IMR-90 (cell line): ENCODE measurements at places on chromosomes 13 and 19.

- no peak for DNase-seq
Observed at GRCh38 chr19:38809592-38810252, 3.0 kb downstream of the LGALS4 start.

GRCh38 chr19:39554701-39555311, 14.8 kb upstream of the EID2 start:
- no peak for DNase-seq

GRCh38 chr19:17659996-17660395, 28.2 kb downstream of the UNC13A start:
- DNase-seq = no peak

GRCh38 chr13:77184455-77184854, 142.4 kb downstream of the MYCBP2 start:
- no peak for DNase-seq

GRCh38 chr19:36081894-36082293, 27.2 kb downstream of the WDR62 start:
- DNase-seq = no peak

GRCh38 chr13:22198001-22198400, 527.1 kb downstream of the FGF9 start:
- no peak for DNase-seq

- peak; percentile 35 for DNase-seq
Observed at GRCh38 chr19:33214596-33214995, 11.1 kb downstream of the SLC7A10 start.

GRCh38 chr13:112772539-112772909, 82.7 kb downstream of the ATP11A start:
- DNase-seq = no peak

- no peak for DNase-seq
Observed at GRCh38 chr19:27894906-27895754, 1317.8 kb downstream of the UQCRFS1 start.

DNA sequence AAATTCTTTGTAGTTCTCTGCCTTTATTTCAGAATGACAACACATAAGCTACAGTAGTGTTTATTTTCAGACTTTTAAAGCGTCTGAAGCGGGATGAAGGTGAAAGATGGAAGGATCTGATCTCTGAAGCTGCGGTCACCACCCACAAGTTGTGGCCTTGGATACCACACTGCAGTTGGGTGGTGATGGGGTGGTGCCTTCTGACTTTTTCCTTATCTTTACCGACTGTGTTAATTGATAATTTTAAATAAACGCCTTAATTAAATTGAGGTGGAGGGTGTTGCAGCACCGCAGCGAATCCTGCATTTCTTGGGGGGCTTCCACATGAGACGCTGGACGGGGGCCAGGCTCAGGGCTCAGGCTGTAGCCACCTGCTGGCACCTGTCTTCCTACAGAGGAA, 1.3 kb downstream of the TFDP1 start:
- no peak for DNase-seq

DNA sequence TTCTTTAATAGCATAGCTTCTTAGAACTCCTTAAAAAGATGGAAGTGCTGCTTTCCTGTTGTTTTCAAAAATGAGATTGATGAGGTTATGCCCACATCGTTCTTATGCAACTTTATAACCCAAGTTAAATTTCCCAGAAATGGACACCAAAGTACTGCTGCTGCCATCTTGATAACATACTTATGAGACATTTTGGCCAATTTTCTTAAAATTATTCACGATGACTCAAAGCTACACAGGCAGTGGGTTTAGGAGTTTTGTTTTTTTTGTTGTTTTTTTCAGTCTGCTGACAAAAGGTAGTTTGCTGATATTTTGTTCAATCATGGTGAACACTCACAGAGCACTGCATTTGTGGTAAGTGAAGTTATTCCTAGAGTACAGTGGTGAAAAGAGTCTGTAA, 54.9 kb upstream of the RFC3 start:
- no peak for DNase-seq

GRCh38 chr19:31383553-31383952, 34.3 kb upstream of the TSHZ3 start:
- no peak for DNase-seq

DNA sequence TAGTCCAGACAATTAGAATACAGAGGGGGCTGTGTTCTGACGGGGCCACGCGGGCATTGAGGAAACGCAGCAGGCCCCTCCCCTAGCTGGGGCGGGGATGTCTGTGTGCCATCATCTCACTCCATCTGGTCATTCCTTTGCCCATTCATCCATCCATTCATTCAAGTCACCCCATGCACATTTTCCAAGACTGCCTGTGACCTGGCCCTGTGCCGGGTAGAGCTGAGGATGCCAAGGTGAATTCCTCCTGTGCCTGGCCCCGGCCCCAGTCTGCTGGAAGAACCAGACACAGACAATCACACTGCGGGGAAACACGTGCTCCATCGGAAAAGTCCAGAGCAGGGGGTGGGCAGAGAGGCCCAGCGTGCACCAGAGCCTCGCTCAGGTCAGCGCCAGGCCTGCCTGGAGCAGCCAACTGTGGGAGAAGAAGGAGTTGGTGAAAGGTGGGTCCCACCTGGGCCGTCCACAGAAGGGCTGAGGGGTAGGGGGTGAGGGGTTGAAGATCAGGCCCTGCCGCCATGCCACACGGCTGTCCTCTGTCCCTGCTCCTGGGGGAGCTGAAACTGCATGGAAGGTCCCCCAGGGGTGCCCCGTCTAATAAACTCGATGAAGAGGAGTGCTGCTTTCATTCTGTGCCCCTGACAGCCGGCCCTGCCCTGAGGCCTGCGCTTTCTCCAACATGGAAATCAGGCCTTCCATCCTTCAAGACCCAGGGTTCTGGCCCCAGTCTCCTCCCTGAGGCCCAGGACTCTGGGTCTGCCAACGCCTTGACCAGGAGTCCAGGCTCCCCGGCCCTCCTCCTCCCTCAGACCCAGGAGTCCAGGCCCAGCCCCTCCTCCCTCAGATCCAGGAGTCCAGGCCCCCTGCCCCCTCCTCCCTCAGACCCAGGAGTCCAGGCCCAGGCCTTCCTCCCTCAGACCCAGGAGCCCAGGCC, 1.6 kb upstream of the CACNG6 start:
- DNase-seq = no peak

GRCh38 chr19:21202865-21203494, 61.1 kb downstream of the ZNF431 start:
- DNase-seq = peak; percentile 14

- DNase-seq = no peak
Observed at GRCh38 chr13:27250833-27251165, 559 bp upstream of the RPL21 start.

GRCh38 chr13:113275387-113275786, 21.7 kb upstream of the LAMP1 start:
- DNase-seq = peak; percentile 75

GRCh38 chr19:55667958-55668357, 7.1 kb upstream of the EPN1 start:
- DNase-seq = no peak

DNA sequence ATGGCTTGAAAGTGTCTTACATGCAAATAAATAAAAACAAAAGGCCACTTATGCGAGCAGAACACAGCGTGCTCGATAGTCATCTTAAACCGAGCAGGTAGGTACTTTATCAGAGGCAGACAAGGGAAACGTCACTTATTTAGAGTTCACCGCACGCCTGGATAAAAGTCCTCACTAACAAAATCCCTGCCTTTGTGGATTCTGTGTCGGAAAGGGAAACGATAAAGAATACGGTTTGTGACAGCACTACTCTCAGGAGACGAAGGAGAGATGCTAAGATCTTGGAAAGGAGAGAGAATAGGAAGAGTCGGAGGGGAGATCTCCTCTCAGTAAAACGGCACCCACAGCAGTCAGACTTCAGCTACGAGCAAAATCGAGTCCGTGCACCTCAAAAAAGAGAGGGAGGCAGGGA, 581 bp downstream of the RCBTB1 start:
- peak; percentile 6 for DNase-seq

DNA sequence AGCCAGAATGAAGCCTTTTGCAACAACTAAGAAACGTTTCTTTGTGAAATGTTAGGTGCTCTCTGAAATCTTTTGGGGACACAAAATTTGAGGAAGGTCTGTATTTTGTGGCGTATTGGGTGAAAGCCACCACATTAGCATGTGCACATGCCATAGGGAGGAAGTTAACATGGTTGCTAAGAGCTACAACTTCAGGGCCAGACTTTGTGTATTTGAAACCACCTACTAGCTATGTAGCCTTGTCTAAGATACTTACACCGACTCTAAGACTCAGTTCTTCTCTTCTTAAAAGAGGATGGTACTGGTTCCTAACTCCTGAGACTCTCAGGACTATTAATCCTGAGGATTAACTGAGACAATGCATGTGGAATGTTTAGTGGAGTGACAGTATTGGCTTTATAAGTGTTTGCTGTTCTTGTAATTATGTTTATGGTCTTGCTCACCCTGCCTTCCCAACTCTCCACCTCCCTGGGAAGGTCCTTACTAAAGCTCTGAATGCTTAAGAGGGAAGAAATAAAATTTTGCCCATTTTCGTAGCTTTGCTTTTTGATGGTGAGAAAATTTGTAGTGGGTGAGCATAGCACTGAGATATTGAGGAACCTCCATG, 15.5 kb downstream of the SERP2 start:
- DNase-seq = no peak

DNA sequence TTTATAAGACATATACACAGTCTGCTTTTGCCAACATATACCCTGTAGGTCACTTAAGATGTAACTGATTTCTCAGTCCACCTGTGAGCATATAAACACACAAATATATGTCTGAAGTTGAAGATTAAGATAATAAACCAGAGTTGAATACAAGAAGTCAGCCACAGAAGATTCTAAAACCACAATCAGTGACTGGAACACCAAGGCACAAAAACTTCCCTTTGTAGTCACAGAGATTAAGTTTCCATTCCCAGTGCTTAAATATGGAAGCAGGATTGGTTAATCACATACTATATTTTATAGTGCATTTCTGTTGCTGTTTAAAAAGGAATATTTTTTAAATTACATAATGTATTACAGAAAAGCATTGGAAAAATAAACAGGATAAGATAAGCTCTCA, 39.9 kb downstream of the MTMR6 start:
- no peak for DNase-seq

DNA sequence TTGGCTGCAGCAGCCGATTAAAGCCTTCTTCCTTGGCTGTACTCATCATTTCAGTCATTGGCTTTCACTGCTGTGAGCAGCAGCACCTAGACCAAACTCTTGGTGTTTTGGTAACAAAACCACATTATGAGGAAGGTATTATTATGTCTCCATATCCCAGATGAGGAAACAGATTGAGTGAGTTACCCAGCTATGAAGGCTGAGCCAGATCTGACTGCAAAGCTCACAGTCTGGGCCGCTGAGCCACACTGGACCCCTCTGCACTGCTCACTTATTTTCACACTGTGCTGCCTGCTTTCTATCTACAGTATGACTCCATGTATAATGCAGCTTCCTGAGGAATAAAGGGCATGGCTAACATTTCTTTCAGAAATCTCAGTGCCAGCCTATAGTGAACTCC, 24.5 kb downstream of the CRYL1 start:
- no peak for DNase-seq

DNA sequence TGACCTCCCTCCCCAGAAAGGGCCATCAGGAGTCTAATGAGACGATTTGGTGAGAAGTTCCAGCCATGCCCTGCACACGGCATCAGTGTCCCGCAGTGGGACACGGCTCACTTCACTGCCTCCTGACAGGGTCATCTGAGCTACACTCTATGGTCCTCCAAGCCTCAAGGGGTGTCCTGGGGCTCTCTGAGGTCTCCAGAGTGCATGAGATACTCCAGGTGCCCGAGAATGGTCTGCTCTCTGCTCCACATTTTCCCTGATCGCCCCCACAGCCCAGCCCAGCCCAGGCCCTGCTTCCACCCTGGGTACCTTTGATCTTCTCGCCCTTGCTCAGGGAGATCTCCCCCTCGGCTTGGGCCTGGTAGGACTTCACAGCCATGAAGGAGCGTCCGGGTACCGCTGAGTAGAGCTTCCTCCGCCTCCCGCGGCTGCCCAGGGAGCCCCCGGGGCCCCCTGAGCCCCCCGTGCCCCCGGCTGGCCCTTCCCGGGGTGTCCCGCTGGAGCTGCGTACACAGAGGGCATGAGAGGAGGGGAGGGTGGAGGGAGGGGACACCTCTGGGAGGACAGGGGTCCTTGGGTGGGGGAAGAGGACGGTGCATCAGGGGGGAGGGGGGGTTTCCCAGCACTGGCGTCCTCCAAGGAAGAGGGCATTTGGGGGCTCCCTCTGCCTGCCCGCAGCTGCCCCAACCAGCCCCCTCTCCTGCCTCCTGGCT, 17.3 kb downstream of the SHANK1 start:
- no peak for DNase-seq

GRCh38 chr13:43363156-43363953, 340.0 kb downstream of the DNAJC15 start:
- peak; percentile 40 for DNase-seq

- no peak for DNase-seq
Observed at GRCh38 chr13:98328511-98328910, 151.4 kb upstream of the RNF113B start.

DNA sequence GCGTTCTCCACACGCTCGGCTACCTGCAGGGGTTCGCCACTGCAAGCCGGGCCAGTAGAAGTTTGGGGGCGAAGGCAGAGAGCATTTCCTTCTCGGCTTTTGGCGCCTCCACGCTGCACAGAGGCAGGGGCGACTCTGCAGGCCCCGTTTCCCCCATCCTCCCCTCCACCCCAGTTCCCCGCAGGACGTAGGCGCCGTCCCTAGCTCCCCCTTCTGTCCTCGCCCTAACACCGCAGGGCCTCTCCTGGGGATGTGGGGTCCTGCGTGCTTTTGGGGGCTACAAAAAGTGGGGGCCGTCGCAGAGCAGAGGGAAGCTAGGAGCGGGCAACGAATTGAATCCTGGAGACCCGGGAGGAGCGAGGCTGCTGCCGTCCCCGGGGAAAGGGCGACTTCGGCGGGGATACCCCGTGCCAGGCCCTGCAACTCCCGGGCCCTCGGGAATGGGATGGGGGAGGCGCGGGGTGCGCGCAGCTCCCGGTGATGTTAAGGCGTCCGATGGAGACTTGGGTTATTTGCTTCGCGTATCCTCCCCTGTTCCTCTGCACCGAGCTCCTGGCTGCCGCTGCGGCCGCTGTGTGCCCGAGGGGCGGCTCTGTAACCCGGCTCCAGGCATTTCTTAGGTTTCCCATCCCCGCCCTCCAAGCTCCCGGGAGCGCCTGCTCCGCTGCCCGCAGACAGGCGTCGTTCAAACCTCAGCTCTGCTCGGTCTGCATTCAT, 255.9 kb upstream of the SOX21 start:
- no peak for DNase-seq

GRCh38 chr13:86572115-86572514, 772.9 kb upstream of the SLITRK6 start:
- DNase-seq = peak; percentile 80

DNA sequence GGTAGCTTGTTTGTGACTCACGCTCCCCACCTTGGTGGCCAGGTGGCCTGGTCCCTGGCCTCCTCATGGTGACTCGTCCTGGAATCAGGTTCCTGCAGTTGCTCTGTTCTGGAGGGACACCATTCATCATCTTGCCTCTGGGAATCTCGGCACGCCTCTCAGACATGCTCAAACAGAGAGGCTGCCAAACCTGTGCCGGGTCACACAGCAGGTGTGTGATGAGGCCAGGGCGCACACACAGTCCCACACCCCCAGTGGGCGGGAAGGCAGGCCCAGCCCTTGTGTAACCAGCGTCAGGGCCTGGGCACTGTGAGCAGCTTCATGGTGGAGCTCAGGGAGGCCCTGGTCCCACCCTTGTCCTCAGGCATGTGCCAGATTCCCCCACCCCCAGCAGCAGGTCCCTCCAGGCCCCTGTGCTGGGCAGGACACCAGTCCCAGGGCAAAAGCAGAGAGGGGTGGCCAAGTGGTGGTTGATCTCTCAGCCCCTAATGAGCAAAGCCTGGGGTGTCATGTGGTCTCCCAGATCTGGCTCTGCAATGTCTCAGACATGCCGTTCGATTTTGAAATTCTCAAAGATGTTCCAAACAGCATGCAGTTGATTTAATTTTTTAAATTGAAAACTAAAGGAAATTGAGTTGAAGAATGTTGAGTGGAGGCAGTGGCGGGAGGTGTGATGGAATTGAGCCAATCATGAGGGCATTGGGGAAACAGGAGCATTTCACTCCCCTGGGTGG, 12.1 kb downstream of the CEBPA start:
- no peak for DNase-seq
